ENCODE measurements at places on chromosomes 6 and 20.

DNA sequence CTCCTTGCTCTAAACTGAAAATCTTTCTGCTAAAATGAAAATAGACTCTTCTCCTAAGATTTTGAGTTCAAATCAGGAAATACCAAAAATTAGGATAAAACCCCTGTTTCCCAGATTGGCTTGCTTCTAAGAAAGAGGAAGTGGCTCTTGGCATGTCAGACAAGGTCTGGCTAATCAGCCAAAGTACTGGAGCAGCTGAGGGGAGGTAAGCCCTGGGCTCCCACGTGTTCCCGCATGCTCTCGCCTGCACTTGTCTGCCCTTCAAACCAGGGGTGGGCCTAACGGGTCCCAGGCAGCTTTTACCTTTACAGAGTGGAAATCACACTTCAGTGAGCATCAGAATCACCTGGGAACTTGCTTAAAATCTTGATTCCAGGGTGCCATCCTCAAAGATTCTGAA, 43.2 kb upstream of the GABRR1 start:
- DNase-seq, result no peak

- DNase-seq, result no peak
These were observed 151.6 kb upstream of the PTPRK start for GRCh38 chr6:128672023-128672422.

GRCh38 chr6:94349227-94349626, 929.9 kb upstream of the EPHA7 start:
- no peak for DNase-seq

DNA sequence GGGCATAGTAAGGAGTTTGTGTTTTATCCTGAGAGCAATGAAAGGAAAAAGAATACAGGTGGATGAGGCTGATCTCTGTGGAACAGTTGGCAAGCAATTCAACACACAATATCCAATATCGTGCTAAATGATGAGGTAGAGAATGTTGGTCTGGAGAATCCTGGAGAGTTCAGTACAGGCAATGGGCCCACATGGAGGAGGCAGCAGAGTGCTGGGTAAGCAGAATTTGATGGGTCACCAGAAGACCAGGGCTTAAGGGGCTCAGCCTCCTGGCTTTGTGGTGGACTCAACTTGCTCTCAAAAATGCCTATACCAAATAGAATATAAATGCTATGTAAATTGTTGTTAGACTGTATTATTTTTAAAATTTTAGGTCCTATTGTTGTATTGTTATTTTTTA, 271.5 kb upstream of the JARID2 start:
- DNase-seq, result no peak

DNA sequence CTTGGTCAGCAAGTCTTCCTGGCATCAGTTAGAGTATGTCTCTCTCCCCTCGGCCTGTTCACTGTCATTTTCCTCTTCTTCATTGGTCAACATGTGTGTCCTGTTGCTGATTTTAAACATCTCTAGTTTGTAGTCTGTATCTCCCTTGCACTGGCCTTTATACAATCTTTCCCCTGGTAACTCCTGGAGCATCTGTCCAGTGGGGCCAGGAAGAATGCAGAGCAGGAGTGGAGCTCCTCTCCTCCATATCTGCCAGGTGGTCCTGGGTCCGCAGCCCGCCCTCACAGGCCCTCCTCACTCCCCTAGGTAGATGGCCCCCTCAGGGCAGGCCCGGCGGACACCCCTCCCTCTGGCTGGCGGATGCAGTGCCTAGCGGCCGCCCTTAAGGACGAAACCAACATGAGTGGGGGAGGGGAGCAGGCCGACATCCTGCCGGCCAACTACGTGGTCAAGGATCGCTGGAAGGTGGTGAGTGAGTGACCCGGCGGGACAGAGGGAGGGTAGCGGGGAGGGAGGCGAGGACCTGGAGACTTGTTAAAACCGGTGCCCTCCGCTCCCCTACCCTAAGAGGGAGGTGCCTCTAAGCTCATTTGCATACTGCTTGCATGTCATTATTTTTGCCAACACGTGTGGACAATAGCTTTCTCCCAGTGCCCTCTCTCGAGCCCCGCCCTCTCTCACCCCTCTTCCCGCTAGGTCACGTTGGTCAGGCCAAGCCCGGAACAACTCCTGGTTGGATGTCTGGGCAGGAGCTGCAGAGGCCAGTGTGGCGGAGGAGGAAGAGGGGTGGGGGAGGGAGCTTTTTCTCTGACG, 3.2 kb downstream of the TTBK1 start:
- DNase-seq, result no peak
